H4 (cell line): ENCODE measurements at places on chromosomes 5 and 9. TPM values are rescaled to one million over a fixed set of nuclear protein-coding genes. Genes with fewer than 3 reads are reported as not detected.

FGF10 gene
- total RNA-seq: not detected in 2 replicates

IFNA2 gene
- not detected in 2 replicates for total RNA-seq

STC2 gene
- total RNA-seq: 36.6 and 43.8 TPM in 2 replicates

SMIM3 gene
- 47.6 and 53.9 TPM in 2 replicates for total RNA-seq

SLC36A3 gene
- not detected in 2 replicates for total RNA-seq

GSN gene
- 125 and 137 TPM in 2 replicates for total RNA-seq

ZFYVE16 gene
- 8.5 and 14.4 TPM in 2 replicates for total RNA-seq

FAM169A gene
- total RNA-seq: 7.1 and 7.6 TPM in 2 replicates

CNTNAP3B gene
- 23.1 and 23.4 TPM in 2 replicates for total RNA-seq

SLC34A3 gene
- total RNA-seq: not detected in 2 replicates

TLE4 gene
- total RNA-seq: 27.8 and 32.1 TPM in 2 replicates

ADRA1B gene
- not detected in 2 replicates for total RNA-seq

EGR1 gene
- 5.5 and 9.3 TPM in 2 replicates for total RNA-seq

IL7R gene
- total RNA-seq: 9.0 and 10.6 TPM in 2 replicates

DND1 gene
- total RNA-seq: 0.37 TPM in 1 of 2 replicates, not detected in the other

ENHO gene
- total RNA-seq: 1.9 and 2.3 TPM in 2 replicates

PDLIM4 gene
- total RNA-seq: 79.8 and 96.0 TPM in 2 replicates

OR1J2 gene
- total RNA-seq: not detected in 2 replicates

TRPM6 gene
- total RNA-seq: 0.12 and 0.29 TPM in 2 replicates

ANKRD18B gene
- 0.75 TPM in 1 of 2 replicates, not detected in the other for total RNA-seq

CKMT2 gene
- 0.48 TPM in 1 of 2 replicates, not detected in the other for total RNA-seq

INSL6 gene
- not detected in 2 replicates for total RNA-seq

SLC46A2 gene
- total RNA-seq: not detected in 2 replicates

GPX8 gene
- 129 and 152 TPM in 2 replicates for total RNA-seq

ADGRV1 gene
- 13.0 and 14.2 TPM in 2 replicates for total RNA-seq

ASS1 gene
- total RNA-seq: 55.2 and 63.6 TPM in 2 replicates

FSTL4 gene
- 0.14 and 0.47 TPM in 2 replicates for total RNA-seq

MPDZ gene
- 13.4 and 14.2 TPM in 2 replicates for total RNA-seq

HDHD3 gene
- 13.8 and 14.5 TPM in 2 replicates for total RNA-seq

STPG3 gene
- total RNA-seq: not detected in 2 replicates

SGCD gene
- total RNA-seq: 0.12 TPM in 1 of 2 replicates, not detected in the other

APC gene
- total RNA-seq: 25.0 and 29.4 TPM in 2 replicates

TXN gene
- total RNA-seq: 661 and 686 TPM in 2 replicates

SPINK6 gene
- not detected in 2 replicates for total RNA-seq

NR5A1 gene
- total RNA-seq: not detected in 2 replicates

VCP gene
- total RNA-seq: 380 and 386 TPM in 2 replicates

PDE8B gene
- 0.19 TPM in 1 of 2 replicates, not detected in the other for total RNA-seq

SHC3 gene
- 0.02 and 1.0 TPM in 2 replicates for total RNA-seq

CCDC180 gene
- 0.14 TPM in 1 of 2 replicates, not detected in the other for total RNA-seq
